ENCODE measurements at places on chromosomes 6 and 20. TPM values are rescaled to one million over a fixed set of nuclear protein-coding genes. Genes with fewer than 3 reads are reported as not detected.

DNA sequence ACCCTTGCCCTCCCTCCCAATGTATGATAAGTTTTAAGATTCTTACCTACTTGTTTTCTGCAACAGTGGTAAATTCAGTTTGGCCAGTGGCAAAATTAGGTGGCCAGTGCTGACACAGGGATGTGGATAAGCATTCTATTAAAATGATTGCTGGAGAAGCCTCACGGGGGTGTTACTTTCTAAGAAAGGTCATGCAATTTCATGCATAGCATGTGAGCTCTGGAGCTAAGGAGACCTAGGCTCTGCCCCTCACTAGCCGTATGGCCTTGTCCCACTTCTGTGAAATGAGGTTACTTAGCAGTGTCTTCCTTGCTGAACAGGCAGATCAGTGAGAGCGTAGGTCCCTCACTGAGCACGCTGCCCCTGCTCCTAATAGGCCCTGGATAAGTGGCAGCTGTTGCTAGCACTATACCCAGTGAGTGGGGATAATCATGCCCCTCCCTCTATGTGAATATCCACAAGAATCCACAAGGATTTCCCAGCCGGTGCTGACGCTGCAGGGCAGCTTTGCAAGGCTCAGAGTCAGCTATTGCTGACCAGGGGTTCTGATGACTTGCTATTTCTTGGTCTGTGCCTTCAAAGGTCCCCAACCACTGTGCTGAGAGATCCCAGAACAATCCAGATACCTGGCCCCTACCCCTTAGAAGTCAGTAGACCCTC lies 86.5 kb upstream of the MRPS10 start:
- H3K4me1 ChIP-seq, result peaks cover 11% of the 10 kb centered on the region
- H3K27me3 ChIP-seq, result no peaks in the 10 kb centered on the region
- peaks cover 10% of the 10 kb centered on the region for H3K36me3 ChIP-seq
- no peak for DNase-seq
- H3K27ac ChIP-seq, result no peak overlapping the region

The ZC2HC1B gene
- total RNA-seq, result not detected

DNA sequence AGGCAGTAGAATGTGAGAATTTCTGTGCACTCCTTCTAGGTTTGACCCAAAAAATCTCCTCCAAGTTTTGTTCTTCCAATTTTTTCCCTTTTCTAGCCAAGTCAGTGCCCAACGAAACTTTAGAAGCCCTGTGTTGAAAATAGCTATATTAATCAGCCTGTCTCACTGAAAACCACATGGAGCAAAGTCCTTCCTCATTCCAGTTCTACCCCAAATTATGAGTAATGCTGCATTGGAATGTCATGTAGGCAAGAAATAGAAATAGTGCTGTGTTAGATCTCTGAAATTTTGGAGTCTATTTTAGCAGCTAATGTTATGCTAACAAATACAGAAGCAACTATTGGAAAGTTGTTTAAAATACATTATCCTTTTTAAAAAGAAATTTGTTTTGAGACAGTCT lies 725.5 kb downstream of the TBC1D32 start:
- no peak overlapping the region for H3K4me3 ChIP-seq
- no peak overlapping the region for H3K27ac ChIP-seq
- H3K4me1 ChIP-seq, result no peaks in the 10 kb centered on the region
- no peaks in the 10 kb centered on the region for H3K27me3 ChIP-seq

The CTAGE9 gene
- not detected for total RNA-seq

The GSTA2 gene
- total RNA-seq, result not detected

DNA sequence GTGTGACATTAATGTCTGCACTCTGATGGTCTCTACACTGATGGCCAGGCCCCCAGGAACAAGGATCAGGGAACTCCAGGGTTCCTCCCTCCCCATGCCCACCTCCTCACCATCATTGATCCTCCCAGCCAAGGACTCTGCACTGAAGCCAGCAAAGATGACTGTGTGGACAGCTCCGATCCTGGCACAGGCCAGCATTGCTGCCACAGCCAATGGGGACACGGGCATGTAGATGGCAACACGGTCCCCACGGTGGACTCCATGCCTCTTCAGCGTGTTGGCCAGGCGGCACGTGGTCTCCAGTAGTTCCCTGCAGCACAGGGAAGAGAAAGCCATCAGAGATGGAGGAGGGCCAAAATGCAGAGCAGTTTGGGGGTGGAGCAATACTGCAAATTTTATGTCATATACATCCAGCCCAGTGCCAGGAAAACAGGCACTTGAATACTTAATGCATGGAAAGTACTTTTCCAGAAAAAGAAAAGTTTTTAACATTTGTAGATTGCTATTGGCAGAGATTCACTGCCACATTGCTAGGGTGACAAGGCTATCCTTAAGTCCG lies 27.2 kb downstream of the ACSS1 start:
- peaks cover 62% of the 10 kb centered on the region for H3K4me1 ChIP-seq
- H3K36me3 ChIP-seq, result no peaks in the 10 kb centered on the region
- no peak overlapping the region for H3K27ac ChIP-seq
- no peak overlapping the region for H3K4me3 ChIP-seq
- no peaks in the 10 kb centered on the region for H3K27me3 ChIP-seq

DNA sequence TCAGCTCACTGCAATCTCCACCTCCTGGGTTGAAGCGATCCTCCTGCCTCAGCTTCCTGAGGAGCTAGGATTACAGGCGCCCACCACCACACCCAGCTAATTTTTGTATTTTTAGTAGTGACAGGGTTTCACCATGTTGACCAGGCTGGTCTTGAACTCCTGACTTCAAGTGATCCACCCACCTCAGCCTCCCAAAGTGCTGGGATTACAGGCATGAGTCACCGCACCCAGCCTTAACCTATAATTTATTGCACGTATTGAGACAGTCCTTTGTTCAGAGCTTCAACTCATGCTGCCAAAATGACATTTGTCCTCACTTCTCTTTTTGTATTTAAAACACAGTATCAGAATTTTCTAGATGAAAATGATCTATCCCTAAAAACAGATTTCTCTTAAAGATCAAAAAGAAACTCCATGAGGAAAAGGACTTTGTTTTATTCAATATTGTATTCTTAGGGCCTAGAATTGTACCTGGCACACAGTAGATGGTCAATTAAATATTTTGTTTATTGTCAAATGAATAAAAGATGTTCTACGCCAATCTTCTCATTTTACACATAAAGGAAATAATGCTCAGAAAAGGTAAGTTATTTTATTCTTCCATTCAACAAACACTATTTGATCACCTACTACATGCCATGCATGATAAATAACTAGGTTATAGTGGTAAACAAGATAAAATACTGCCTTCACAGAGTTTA lies 10.8 kb downstream of the SERAC1 start:
- H3K36me3 ChIP-seq, result peaks cover 9% of the 10 kb centered on the region
- peaks cover 30% of the 10 kb centered on the region for H3K4me1 ChIP-seq
- no peaks in the 10 kb centered on the region for H3K27me3 ChIP-seq
